ENCODE measurements at places on chromosomes 7 and 10.

GRCh38 chr7:38319873-38320272 lies 46.4 kb upstream of the TARP start:
- no peak for DNase-seq

- DNase-seq = no peak
These were observed 6.4 kb upstream of the JAZF1 start for GRCh38 chr7:28187012-28187411.

DNA sequence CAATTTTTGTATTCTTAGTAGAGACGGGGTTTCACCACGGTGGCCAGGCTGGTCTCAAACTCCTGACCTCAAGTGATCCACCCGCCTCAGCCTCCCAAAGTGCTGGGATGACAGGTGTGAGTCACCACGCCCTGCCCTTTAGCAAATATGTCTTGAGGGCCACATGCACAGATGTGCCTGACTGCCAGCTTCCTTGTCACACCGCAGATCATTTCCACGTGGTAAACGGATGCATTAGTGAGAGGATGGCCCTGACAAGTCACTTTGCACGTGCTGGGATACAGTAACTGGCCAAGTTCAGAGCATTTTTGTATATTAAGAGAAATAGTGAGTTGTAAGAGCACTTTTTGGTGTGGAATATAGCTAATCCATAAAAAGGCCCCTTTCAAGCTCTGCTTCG lies 44.3 kb upstream of the FAM180A start:
- no peak for DNase-seq

- DNase-seq = no peak
These were observed 6.5 kb downstream of the BAG3 start for GRCh38 chr10:119657725-119658124.

- DNase-seq = no peak
These were observed 23.1 kb downstream of the PLPP4 start for GRCh38 chr10:120480065-120480600.

GRCh38 chr10:125166658-125167057 lies 6.3 kb upstream of the CTBP2 start:
- no peak for DNase-seq

DNA sequence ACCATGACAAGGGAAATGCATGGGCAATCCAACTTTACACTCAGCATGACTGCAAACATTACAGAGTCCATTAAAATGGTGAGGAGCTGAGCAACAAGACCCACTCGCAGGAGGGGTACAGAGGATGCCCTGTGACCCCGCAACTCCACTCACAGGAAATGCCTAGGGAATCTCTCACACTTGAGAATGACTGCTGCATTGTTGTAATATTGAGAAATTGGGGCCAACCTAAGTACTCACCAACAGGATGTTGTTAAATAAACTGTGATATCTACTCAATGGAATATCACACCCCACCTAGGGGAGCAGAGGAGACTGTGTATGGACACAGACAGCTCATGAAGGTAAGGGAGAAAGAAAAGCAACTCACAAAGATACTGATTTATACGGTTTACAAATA lies 53.4 kb upstream of the CAMK2B start:
- no peak for DNase-seq

GRCh38 chr7:132536654-132537395 lies 39.4 kb downstream of the PLXNA4 start:
- no peak for DNase-seq

GRCh38 chr7:7889791-7890568 lies 78.6 kb upstream of the GLCCI1 start:
- DNase-seq = no peak

DNA sequence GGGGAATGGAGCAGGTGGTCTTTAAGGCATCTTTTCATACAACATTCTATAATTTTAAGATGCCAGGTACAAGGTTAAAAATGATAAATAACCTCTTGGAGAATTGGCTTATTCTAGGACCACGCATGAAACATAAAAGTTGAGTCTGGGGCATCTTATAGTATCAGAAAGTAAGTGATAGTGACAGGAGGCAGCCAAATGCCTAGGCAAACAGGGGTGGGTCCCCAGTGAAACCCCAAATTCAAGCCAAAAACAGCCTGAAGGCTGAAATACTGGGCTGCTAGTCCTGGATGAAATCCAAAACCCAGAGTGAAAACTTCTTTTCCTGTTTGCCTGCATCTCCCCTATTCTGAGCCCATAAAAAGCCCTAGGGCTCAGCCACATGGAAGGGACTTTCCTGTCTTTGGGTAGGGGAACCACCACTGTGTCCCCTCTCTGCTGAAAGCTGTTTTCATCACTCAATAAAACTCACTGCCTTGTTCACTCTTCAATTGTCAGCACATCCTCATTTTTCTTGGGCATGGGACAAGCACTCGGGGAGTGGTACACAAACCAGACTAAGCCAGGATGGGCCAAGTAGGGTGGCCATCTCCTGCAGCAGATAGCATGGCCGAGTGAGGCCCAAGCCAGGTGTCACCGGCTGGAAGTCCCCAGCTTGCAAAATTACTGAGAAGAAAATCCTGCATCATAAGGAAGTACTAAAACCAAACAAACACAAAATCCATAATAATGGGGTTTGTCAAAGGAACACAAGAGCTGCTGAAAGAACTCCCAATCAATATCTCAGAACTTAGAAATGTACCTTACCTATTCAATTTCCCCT lies 241.6 kb upstream of the GALNT17 start:
- DNase-seq = no peak

DNA sequence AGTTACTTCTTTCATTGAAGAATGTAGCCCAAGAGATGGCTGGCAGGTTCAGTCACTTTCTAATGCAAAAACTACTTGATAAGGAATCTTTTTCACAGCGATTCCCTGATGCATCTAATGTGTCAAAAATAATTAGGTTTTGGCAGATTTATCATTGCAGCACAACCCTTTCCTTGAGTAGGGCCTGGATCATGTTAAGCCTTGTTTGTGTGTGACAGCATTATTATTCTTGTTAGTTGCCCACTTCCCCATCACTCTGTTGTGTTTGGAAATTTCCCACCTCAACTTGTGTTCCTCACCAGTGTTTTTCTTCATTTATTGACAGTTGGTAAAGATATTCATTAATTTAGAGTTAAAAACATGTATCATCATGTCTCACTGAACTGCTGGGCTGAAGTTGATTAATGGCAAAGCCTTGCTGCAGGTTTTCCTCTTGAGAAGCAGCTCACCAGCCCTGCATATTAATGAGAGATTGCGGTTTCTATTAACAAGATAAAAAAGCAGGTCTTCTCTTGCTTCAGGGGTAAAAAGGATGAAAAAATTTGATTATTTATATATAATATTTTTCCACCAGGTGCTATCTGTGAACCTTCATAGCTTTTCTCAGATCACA lies 233.3 kb upstream of the MDFIC start:
- DNase-seq = no peak

DNA sequence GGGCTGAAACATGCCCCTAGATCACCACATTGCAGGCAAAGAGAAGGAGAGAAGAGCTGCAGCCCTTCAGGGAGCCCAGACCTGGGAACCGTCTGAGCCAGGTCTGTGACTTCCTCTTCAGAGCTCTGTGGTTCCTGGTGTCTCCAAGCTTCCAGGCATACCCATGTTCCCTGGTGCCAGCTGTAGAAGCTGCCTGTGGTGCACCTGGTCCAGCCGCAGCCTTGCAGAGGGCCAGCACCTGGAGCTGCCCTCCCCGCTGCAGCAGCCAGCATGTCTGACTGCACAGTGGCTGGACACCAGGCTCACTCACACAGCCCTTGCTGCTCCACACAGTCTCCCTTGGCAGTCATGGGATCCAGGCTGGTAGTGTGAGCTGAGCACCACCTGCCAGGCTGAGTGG lies 33.6 kb downstream of the C7orf25 start:
- no peak for DNase-seq

GRCh38 chr7:46713868-46714596 lies 793.0 kb upstream of the IGFBP3 start:
- DNase-seq = no peak

DNA sequence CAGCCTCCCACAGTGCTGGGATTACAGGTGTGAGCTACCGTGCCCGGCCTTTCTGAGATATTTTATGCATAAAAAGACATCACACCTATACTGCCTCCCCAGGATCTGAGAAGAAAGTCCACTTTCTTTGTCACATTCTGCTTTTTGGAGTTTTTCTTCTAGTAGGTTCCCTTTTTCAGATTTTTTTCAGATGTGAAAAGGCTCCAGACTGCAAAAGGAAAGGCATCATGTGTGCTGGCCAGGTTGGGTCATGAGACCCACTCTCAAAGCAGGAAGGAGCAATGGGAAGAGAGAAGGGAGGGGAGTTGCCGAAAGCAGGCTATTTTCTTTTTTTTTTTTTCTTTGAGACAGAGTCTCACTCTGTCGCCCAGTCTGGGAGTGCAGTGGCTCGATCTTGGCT lies 10.8 kb downstream of the BLVRA start:
- no peak for DNase-seq

DNA sequence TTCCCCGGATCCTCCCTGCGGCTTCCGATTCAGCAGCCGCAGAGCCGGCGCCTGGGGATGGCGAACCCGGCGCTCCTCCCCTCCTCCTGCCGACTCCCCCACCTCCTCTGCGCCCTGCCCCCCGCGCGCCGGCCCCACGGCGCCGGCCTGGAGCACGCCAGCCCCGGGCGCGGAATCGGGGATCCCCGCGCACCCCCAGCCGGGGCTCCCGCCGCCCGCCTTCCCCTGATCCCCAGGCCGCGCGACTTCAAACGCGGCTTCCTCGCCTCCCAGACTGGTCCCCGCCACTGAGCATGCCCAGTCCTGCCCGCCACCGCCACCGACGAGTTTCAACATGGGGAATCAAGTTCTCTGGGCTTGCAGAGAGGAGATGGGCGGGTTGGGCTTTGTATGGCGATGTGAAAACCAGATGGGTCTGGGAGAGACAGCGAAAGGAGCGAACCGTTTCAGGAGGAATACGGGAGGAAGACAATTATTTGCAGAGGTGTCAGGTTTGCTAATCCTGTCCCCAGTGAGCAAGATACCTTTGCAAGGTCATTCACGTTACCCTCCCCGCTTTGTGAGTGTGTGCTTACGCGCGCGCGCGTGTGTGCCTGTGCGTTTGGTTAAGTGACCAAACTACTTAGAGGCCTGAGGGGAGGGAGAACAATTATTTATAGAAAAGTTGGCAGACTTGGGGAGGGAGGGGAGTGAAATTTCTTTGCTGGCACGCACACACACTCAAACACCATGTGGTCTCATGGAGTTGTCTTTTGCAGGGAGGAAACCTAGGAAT lies at the start of gene PANK1:
Gene PANK1, minus strand, starts transcription at position 276 of the 775 bp plus-strand sequence. CDS start 351 bp downstream, outside the sequence.
- peak; percentile 83 for DNase-seq

DNA sequence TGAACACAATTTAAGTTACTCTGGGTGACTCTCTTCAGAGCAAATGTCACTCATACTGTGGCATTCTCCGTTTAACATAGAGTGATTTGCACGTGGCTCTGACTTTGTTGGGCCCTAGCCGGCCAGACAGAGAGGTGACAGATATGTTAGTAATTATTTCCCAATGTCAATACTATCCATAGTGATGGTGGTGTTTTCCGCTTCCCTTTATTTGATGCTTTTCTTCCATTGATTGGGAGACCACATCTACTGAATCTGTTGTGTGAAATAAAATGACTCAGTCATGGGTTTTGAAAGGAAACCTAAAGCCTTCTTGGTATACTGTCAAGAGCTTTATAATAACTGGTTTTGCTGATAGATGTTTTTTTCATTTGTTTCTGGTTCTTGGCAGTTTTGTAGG lies 7.4 kb downstream of the AVL9 start:
- DNase-seq = peak; percentile 71

- DNase-seq = no peak
These were observed 30.1 kb upstream of the TM9SF3 start for GRCh38 chr10:96616961-96617360.

DNA sequence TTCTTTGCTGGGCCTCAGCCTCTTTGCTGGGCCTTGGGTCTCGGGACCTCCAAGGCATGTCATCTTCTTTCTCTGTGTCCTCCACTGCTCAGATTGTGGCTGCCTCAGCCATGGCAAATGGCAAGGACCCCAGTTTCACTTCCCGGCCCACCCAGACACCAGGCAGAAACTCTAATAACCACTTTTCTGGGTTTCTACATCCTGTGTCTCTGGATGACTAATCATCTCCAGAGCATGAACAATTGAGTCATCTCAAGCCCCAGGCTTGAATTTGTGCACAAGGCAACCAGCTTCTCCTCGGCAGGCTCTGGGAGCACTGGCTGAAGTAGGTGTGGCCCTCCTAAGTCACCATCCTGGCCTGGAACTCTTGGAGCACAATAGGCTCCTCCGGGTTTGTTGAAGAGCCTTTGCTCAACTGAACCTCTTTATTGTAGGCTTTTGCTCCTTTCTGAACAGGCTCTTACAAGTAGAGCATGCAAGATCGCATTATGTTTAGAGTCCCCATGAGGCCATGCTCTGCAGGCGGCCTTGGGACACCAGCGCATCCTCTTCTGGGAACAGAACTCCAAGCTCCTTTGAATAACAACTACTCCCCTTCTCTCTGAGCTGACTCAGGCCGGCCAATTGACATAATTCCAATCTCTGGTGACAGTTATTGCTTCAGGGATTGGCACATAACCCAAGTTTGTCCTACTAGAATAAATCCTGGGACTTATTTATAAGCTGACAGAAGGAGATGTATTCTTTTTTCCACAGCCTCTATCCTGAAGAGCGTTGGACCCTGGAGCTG lies 218.1 kb downstream of the WDR11 start:
- no peak for DNase-seq

DNA sequence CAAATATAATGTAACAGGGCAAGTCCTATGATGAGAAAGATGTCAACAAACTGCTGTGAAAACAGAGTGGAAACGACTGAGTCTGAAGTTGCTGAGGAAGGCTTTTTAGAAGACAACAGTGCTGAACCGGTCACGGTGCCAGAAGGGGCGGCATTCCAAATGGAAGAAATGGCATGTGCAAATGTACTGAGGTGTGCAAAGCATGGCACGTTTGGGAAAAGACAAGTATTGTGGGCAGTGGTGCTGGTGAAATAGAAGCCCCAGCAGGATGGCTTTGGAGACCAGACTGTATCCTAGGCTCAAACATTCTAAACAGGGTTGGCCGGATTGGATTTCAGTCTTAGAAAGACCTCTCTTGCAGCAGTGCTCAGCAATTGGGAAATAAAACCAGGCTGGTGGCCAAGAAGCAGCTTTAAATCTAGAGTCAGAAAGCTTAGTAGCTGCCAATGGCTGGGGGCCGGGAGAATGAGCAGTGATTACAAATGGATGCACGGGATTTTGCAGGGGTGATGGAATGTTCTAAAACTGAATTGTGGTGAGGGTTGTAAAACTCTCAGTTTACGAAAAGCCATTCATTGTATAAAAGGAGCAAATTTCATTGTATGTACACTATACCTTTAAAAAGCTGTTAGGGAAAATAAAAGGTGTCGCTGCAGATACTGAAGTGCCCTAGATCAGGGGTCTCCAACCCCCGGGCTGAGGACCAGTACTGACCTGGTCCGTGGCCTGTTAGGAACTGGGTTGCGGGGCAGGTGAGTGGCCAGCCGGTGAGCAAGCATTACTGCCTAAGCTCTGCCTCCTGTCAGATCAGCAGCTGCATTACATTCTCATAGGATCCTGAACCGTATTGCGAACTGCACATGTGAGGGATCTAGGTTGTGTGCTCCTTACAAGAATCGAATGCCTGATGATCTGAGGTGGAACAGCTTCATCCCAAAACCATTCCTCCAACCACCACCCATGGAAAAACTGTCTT lies 141.6 kb downstream of the HIBADH start:
- no peak for DNase-seq

DNA sequence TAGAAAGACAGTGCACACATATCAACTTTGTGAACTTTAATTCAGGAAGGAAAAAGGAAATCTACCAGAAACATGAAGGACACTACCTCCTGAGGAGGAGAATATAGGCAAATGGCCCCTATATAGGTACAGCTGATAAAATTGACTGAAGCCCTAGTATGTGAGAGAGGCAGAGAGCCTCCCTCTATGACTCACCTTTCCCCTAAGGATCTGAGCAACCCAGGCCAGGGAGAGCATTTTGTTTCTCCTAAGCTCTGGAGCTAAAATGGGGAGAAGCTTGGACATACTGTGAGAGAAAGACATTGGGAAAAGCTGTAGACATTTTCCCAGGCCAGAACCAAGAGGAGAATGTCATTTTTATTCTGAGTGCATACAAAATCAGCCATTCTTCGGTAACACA lies 303.5 kb downstream of the AHR start:
- DNase-seq = no peak
